ENCODE measurements at places on chromosomes 7 and 10.

- DNase-seq = no peak
These were observed 158.0 kb downstream of the CAMK1D start for GRCh38 chr10:12507165-12507850.

DNA sequence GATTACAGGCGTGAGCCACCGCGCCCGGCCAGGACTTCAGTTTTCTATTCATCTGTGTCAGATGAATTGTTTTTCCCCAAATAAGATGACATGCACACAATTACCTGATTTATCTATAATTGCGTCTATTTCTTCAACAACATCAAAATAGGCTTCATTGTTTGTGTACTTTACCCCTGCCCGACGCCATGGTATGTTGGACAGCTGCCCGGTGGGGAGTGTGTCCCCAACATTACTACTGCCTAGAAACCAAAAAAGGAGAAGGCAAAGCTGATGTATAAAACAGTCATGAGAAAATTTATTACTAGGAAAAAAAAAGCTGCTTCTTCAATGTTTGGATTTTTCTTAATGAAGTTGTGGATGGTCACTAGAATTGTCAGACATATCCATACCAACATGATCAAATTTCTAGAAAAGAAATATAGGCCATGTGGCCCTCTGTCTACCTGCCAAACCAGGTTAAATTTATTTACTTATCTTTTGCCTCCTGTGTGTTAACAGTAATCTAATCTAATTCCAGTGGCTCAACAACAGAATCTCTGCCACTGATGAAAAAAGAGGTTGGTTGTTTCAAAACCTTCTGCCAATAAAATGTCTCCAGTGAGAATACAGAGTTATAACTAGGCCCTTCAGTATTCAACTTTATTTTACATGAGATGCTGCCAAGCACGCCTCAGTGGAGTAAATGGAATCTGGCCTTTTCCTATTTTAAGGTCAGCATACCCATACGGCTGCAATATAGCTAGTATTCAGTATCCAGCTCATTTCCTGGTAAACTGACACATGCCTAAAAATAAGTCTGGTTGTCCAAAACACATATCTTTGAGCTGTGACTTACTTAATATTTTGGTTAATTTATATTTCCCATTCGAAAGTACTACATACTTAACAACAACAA, 16.5 kb downstream of the AP3M1 start:
- no peak for DNase-seq

- DNase-seq = no peak
These were observed 599.5 kb downstream of the PHTF2 start for GRCh38 chr7:78398081-78398480.

GRCh38 chr7:105009667-105010503, 4.1 kb upstream of the KMT2E start:
- no peak for DNase-seq

DNA sequence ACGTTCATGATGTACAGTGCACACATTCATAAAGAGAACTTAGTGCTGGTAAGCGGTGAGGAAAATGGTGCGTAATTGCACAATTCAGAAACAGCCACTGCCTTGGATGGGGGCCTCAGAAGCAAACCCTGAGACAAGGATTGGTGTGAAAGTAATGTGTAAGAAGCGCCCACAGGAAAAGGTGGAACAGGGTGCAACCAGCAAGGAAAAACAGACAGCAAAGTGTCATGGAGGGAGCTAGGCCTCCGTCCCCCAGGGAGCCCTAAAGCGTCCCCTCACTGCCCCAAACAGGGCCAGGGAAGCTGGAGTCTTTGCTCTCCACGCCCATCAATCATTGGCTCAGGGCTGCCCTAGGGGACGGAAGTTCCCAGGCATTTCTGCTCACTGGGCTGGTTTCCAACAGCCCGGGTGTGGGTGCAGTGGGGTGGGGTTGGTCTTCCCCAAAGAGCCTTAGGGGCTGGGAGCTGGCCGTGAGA, 9.6 kb upstream of the C10orf105 start:
- no peak for DNase-seq

- no peak for DNase-seq
These were observed 41.5 kb downstream of the MINPP1 start for GRCh38 chr10:87546210-87546609.

Measured in IMR-90 (cell line).